ENCODE measurements at places on chromosomes 2 and 18.

GRCh38 chr2:74093426-74093825, 54.3 kb downstream of the BOLA3 start:
- DNase-seq: no peak

DNA sequence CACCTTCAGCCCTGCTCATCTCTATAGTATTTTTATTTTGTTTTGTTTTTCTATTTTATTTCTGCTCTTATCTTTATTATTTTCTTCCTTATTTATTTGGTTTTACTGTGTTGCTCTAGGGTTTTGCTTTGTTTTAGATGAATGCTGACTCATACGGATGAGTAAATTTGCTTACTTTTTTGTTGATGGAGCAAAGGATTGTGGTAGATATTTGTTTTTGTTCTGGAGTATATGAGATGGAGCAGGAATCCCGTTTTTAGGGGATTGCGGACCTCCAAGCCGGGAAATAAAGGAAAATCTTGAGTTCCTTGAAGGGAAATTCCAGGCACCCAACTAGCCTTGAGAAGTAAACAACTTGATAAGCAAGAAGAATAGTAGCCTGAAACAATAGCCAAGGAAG, 15.3 kb upstream of the COLEC12 start:
- no peak for DNase-seq

DNA sequence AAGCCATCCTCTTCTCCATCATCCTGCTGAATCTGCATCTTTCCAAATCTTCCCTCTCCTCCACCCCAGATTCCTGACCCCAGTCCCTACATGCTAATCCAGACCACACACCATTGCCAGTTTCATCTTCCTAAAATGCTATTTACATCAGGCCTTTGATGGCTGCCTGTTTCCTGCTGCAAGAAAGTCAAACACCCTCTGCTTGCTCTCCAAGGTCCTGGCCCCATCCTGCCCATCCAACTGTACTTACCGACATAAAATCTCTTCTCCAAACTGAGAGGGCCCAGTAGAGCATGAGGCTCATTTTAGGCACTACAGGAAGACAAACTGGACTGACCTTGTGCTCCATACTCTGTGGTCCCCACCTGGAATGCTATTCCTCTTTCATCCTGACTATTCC, 19.0 kb downstream of the ALK start:
- no peak for DNase-seq

- no peak for DNase-seq
These were observed 44.2 kb downstream of the TACR1 start for GRCh38 chr2:75155115-75155514.

DNA sequence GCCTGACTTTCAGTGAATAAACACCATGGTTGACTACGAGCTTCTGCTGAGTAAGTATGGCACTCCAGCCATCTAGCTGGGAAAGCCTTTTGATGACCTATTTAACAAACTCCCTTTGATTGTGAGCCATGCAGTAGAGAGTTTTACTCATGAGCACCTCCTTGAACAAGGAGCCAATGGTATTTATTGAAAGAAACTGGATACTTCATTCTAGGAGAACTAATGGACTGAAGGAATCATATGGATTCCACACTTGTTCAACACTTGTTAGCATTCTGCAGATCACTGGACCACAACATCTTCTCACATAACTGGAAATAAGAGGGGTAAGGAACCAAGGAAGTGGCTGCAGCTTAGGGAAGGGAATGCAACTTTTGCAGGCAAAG, 320.9 kb upstream of the ETAA1 start:
- no peak for DNase-seq

Data from stimulated activated CD4-positive, alpha-beta T cell treated with anti-CD3 and anti-CD28 coated beads, Interleukin-1b, Interleukin-23, amount 100 ng/mL, for 48 hours (primary cell).